ENCODE measurements at places on chromosomes 4 and X.

GRCh38 chr4:79266136-79266535 lies 59.7 kb downstream of the NAA11 start:
- no peak for DNase-seq

DNA sequence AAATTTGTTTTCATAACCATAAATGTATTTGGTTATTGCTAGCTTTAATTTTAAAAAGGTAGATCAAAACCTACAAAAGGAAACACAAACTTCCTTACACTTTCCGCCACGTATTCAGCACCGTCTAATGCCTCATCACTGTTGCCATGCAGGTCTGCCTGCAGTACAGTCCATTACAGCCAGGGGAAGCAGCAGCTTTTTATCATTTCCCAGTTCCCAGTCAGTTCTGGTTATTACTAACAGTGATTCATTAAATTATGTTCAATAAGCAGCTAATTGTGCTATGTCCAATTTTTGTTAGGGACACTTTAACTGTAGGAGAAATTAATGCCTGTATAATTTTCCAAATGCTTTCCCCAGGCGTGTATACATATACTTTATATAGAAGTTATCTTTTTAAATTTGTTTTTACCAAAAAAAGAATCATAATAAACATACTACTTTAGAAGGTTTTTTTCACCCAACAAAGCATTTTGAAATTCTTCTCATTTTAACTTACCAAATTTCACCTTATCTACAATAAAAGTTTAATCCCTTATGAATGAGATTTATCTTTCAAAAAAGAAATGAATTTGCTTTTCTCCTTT lies 93.3 kb downstream of the ANXA3 start:
- no peak for DNase-seq

DNA sequence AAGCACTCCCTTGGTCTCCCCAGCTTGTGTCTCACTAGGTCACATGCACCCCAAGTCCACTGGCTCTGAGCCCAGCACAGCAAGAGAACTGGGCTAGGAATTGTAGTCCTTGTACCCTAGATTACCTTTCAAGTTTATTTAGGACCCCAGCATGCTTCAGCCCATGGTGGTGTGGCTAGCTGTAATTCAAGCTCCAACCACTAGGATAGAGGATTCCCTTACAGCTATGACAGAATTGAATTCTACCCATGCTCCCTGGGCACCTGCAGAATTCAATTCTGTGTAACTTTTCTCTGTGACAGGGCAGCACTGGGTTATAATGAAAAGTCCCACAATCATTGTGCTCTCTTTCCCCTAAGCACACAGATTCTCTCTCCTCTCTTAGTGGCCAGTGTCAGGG lies 253.8 kb upstream of the DMD start:
- no peak for DNase-seq

DNA sequence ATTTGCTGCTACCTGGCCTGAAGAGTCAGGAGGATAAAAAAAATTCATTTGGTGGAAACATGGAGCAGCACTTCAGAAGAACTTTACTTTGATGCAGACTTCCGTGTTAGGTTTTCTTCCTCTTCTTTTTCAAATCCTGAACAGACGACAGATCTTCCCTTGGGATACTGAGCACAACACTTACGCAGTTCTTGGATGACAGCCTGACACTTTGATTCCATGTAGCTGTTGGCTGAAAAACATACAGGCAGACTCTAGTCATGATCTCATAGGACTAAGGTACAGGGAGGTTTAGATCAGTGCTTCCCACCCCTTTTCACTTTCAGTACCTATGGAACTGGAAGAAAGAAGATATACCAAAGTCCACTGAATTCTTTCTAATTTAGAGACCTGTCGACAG lies 9.2 kb downstream of the CMC4 start:
- DNase-seq = no peak

DNA sequence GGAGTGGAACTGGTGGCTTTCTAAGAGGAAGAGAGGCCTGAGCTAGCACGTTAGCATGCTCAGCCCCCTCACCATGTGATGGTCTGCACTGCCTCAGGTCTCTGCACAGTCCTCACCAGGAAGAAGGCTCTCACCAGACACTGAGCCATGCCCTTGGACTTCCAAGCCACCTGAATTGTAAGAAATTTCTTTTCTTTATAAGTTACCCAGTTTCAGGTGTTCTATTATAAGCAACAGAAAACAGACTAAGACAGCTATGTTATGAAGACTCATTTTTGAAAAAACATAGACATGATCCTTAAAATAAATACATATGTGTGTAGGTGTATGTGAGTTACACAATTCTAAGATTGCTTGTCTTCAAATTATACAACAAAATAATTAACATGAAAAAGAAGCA lies 74.7 kb downstream of the CEP44 start:
- no peak for DNase-seq

- DNase-seq = no peak
These were observed 125.0 kb upstream of the EDNRA start for GRCh38 chr4:147355847-147356246.

DNA sequence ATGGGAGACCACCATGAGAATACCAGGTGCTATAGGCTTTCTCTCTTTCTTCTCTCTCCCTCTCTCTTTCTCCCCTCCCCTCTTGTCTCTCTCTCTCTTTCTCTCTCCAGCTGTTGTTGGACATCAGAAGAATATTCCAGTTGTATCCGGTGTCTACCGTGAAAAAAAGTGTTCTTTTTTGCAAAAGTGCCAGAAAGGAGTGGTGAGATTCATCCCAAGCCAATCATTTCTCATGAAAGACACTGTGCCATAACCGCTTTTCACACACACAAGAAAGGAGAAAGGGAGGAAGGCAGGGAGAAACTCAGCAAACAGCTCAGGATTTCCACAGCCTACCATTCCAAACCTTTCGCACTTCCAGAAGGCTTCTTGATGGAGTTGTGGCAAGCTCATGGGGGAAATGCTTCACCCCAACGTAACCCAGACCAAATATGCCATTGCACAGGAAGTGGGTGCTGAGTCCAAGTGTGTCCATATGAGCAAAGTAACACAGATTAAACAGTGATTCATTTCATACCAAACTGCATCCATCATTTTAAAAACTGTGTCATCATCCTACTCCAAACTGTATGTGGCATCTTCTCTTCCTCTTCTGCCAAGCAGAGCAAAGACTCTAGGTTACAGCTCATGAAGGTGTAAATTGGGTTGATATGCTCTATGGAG lies 224.0 kb downstream of the APBB2 start:
- no peak for DNase-seq

DNA sequence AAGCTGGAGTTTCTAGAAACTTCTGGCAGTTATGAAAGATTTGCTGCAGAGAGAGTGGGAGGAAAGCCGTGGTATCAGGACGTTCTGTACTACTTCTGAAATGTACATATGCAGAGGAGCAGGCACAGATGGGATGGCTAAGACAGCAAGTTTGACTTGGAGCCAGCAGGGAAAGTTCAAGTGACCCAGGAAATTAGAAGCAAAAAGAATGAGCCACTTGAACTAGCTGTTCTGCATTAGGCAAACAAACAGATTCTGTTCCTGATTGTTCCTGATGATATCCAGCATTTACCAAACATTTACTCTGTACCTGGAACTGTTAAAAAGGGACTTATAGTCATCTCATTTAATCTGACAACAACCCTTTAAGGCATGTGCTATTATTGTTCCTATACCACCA lies 41.4 kb upstream of the CXCL13 start:
- DNase-seq = no peak

- DNase-seq = no peak
These were observed 157.4 kb downstream of the STIM2 start for GRCh38 chr4:27018076-27018475.

DNA sequence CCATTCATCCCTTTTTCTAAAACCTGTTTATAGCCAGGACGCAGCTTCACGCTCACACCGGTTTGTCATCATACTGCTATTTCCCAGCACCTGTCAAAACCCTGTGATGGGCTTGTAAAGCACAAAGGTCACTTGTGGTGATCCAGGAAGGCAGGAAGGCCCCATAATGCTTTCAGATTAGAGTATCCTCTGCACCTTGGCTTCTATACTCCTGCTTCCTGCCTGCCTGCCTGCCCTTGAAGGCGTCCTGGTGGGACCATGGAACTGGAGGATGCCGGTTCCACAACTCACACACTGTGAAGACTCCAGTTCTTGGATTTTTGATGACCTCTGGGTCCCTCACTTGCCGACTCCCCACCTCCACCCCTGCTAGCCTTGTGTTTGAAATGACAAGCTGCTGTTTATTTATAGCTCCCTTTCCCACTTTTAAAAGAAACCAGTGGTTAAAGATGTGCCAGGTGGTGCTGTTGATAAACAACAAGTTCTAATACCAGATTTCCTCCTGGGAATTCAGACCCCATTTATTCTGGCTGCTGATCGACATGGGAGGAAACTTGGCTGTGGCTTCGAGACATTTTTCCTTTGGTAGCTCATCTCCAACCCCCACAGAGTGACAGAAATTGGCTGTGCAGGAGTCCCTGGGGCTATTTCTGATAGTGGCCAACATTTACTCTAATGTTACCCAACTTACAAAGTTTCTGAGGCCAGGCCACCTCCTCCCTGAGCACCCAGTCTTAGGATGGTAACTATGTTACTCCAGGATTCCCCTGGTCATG lies 211.5 kb downstream of the KDR start:
- no peak for DNase-seq

- DNase-seq = no peak
These were observed 150.8 kb upstream of the DIPK2B start for GRCh38 chrX:45351478-45351877.

Data from SIG-M5 (cell line).